Islet precursor cell (in vitro differentiated cells): ENCODE measurements at places on chromosomes 2 and 18.

DNA sequence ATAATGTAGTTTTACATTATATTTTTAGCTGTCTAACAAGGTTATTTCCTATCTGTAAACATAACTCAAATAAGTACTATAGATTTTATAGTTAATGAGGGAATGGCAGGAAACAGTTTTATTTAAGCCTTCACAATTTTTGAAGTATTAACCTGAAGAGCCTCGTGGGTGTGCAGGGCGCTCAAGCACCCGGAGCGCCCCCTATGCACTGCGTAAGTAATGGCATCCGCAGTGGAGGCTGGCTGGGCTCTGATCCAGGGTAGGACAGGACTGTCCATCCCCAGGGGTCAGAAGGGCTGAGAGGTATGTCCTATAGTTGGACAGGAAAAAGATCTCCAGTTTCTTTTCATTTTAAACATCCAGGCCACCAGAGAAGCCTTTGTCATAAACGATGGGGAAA lies 8.2 kb upstream of the GBX2 start:
- no peak for DNase-seq

DNA sequence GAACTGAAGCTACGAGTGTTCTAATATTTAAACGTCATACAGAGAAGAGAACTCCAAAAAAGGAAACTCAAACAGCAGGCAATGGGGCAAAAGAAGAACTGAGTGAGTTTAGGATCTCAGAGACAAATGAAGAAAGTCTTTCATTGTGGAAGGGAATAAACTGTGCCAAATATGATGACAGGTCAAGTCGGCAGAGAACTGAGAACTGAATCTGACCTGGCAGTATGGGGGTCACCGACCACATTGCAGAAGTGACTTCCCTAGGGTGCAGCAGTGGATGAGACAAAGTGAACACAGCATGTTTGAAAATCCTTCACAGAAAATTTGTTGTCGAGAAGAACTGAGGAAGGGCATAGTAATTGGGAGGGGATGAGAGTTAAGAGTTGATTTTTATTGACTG lies 55.9 kb downstream of the TTC21B start:
- no peak for DNase-seq

DNA sequence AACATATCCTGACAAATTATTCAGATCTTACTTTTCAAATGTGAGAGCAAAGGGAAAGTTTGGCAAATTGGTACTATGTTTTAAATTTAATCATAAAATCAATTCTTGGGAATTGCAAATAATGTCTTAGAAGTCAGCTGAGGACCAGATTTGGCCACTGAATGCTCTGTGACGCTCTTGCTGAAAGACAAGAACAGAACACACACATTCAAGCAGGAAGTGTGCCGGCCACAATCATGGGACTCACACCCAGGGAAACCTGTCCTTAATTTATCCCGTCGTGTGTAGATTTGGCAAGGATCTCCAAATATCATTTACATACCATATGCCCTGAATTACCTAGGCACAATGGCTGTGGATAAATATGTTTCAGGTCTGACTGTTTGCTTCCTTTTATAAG lies 253.1 kb downstream of the TCF4 start:
- no peak for DNase-seq

- no peak for DNase-seq
Observed at GRCh38 chr18:27585602-27586173, 400.6 kb upstream of the CHST9 start.

DNA sequence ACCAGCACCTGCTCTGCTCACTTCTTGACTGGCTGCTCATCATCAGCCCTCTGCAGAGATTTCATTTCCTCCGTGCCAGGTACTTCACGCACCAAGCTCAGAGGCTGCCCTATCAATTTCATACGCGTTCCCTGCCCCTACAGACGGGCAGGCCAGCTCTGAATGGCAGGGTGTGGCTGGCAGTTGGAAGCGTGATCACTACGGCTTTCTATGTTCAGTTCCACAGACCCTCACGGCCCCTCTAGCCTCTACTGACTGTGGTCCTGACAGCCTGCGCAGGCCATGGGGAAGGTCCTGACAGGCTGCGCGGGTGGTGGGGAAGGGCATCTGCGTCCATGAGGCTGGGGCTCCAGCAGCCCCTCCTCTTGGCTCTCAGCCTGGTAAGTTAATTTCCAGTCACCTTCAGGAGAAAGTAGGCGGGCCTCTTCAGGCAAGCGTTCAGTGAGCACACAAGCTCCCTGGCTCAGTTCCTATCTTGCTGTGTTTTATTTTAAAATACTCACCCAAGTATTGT lies 154.8 kb downstream of the ZNF236 start:
- DNase-seq: peak; percentile 46
